ENCODE measurements at places on chromosomes 13 and 19.
A peak's percentile ranks its signal among the peaks of the same experiment; 100 is the strongest.

- no peak for DNase-seq
These were observed 68.1 kb downstream of the SIAH3 start for GRCh38 chr13:45783346-45784043.

DNA sequence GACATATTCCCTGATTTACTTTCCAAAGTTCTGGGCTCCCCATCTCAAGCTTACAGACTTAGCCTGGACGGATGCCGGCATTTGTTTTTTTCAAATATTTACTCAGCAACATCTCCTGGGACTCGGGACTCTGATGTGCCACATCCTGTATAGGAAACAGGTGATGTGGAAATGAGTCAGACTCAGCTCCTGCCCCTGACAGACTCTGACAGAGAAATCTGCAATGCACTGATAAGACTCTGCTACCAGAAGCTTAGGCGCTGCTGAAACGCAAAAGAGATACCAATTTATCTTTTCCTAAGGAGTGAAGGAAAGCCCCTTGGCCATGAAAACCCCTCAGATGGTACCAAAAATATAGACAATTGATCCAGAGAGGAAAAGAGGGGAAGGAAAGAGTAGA is 16.2 kb downstream of the LAIR2 start:
- no peak for DNase-seq

DNA sequence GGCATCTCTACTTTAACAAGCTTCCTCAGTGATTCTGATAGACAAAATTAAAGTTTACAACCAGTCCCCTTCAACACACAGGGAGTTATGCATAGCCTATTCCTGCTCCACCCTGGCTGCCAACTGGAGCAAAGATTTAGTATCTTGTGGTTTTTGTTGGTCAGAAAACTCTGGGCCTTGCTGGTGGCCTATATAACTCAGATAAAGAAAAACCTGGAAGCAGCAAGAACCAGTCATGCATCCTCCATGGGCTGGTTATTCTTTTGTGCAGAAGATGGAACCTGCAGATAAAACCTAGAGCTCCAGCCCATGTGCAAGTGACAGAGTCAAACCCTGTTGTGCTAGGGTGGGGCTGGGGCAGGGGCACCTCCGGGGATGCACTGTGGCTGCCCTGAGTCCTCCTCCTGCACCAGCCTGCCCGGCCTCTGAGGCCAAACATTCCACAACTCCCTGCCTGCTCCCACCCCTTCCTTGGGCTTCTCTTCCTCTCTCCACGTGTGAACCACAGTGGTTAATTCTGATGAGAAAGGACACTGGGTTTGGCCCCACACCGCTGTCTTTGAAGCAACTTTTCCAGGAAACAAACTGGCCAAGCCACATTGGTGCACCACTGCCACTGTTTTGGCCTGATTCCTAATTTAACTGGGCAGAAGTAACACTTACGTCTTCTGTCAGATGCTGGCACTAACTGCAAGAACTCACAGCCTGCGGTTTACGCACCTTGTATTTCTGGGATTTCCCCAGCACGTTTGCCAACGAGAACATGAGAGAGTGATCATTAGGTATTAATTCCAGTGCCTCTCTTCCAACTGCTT is 23.3 kb upstream of the GGACT start:
- no peak for DNase-seq

DNA sequence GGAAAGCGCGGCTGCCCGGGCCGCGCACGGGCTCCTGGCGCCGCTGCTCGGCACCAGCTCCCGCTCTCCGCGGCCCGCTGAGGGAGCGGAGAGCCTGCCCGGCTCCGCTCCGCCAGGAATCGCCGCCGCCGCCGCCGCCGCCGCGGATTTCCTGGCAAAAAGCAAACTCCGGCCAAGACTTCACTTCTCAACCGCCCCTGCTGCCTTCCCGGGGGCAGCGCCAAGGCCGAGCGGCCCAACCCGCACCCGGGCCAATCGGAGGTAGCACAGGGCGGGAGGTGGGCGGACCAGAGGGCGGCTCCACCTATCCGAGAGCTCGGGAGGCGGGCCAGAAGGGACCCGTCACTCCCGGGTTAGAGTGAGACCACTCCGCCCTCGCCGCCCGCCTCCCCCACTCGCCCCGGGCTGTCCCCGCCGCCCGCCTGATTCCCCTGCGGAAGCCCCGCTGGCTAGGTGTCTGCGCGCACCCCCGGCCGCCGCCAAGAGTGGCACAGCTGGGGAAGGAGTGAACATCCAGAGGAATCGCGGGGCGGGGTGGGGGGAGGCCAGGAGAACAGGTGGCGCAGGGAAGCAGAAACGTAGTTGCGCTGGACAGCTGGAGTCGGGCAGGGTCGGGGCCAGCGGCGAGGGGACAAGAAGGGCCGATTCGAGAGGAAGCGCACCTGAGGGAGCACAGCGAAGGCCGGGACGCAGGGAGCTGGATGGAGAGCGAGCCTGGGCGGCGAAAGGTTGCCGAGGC is at the start of gene LNX2:
TSS of gene LNX2 (minus strand) at position 153 of the 739 bp plus-strand sequence. CDS start 38,826 bp downstream, outside the sequence.
- DNase-seq: peak; percentile 96

GRCh38 chr13:29511980-29512379 is 83.5 kb downstream of the SLC7A1 start:
- DNase-seq: no peak

GRCh38 chr19:16888629-16889365 is at the start of gene F2RL3:
Gene F2RL3, plus strand, starts transcription at chr19:16888999. Its CDS starts 191 bp downstream, at chr19:16889190.
- DNase-seq: no peak

DNA sequence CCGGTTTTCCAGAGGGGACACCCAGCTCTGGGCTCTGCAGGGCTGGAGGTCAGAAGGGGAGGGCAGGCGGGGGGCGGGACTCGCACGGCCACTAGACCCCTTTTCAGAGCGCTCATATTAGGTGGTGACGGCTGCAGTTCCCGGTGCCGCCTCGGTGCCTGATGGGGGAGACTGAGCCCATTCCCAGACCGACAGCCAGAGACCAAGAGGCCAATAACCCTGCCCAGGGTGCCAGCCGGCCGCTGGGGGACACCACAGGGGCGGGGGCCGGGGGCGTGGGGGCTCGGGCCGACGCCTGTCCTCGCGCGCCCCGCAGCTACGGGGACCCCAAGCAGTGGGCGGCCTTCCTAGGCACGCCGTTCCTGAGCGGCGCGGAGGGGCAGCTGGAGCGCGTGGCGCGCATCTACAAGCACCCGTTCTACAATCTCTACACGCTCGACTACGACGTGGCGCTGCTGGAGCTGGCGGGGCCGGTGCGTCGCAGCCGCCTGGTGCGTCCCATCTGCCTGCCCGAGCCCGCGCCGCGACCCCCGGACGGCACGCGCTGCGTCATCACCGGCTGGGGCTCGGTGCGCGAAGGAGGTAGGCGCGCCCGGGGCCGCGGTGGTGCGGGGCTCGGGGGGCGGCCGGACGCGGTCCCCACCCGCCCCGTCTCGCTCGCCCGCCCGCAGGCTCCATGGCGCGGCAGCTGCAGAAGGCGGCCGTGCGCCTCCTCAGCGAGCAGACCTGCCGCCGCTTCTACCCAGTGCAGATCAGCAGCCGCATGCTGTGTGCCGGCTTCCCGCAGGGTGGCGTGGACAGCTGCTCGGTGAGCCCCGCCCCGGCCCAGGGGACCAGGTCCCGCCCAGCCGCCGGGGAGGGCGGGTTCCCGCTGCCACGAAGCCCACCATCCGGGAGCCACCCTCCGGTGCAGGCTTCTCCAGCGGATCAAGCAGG is 2.4 kb downstream of the TIMM13 start:
- no peak for DNase-seq

- no peak for DNase-seq
These were observed 853.8 kb upstream of the SLITRK6 start for GRCh38 chr13:86653009-86653408.

GRCh38 chr13:75324413-75324940 is 157.5 kb downstream of the TBC1D4 start:
- no peak for DNase-seq

GRCh38 chr13:27133889-27134288 is 37.7 kb downstream of the USP12 start:
- DNase-seq: no peak

DNA sequence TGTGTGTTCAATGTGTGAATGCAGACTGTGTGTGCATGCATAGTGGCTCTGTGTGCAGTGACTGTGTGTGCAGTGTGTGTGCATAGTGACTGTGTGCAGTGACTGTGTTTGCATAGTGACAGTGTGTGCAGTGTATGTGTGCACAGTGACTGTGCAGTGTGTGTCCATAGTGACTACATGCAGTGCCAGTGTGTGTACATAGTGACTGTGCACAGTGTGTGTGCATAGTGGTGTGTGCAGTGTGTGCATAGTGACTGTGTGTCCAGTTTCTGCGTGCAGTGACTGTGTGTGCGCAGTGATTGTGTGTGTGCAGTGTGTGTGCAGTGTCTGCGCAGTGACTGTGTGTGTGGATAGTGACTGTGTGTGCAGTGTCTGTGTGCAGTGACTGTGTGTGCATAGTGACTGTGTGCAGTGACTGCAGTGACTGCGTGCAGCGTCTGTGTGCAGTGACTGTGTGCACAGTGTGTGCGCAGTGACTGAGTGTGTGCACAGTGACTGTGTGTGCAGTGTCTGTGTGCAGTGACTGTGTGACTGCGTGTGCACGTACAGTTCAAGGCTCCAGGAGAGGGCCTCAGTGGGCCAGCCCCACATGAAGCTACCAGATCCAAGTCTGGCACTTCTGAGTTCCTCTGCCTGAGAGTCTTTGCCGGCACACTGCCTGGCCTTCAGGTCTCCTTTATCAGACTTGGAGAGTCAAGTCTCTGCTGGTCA is 90.3 kb downstream of the IER2 start:
- no peak for DNase-seq

DNA sequence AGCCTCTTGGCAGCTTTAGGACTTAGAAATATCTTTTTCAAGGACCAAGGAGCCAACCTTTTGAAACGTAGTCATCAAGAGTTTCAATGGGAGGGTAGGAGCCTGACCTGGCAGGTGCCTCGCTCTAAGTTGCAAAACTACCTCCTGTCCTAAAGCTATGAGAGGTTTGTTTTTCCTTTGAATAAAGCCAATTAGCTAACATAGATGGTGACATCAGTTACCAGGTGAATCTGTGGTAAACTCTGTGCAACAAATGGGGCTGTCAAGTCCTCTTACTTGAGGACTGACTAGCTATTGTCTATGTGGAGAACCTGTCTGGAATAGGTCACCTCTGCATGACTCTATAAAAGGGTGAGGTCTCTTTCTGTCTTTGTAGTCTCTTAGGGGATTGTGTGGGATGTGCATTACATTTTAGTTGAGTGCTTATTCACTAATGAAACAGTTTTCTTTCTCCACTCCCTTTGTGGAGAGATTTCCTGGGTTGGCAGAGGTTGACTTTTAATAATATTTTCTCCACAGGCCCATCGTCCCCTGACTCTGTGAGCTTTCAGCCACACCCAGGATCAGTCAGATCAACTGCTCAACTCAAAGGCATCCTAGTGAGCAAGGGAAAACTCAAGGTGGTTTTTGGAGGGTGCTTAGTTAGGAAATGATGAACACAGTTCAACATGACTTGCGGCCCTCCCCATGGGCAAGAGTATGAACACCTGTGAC is 9.9 kb downstream of the ARL11 start:
- no peak for DNase-seq

- DNase-seq: no peak
These were observed 197.2 kb downstream of the RAP2A start for GRCh38 chr13:97631158-97631557.

- DNase-seq: no peak
These were observed 7.8 kb downstream of the LRCH1 start for GRCh38 chr13:46560778-46561177.

GRCh38 chr13:51767100-51767499 is 36.9 kb downstream of the DHRS12 start:
- DNase-seq: no peak

GRCh38 chr13:77339408-77339807 is 12.5 kb upstream of the MYCBP2 start:
- no peak for DNase-seq

Data from activated naive CD8-positive, alpha-beta T cell treated with anti-CD3 and anti-CD28 coated beads, Interleukin-2, amount 50 U/mL, for 16 hours (primary cell).